Lung microvascular endothelial cell (primary cell): ENCODE measurements at places on chromosomes 13 and 19. TPM values are rescaled to one million over a fixed set of nuclear protein-coding genes. Genes with fewer than 3 reads are reported as not detected.

The ZNF729 gene
- not detected in 2 replicates for total RNA-seq

The MBD3L2 gene
- not detected in 2 replicates for total RNA-seq

The KLHL1 gene
- not detected in 2 replicates for total RNA-seq

The ZNF382 gene
- total RNA-seq = 2.2 and 4.6 TPM in 2 replicates

The FLT3 gene
- total RNA-seq = not detected in 2 replicates

The GRIN3B gene
- under 0.01 and 0.44 TPM in 2 replicates for total RNA-seq

The FFAR3 gene
- total RNA-seq = under 0.01 TPM in 1 of 2 replicates, not detected in the other

The POSTN gene
- total RNA-seq = 12.1 and 55.1 TPM in 2 replicates

The NUFIP1 gene
- total RNA-seq = 1.1 and 1.6 TPM in 2 replicates

The ZNF296 gene
- total RNA-seq = under 0.01 TPM in 2 replicates

The KLK4 gene
- not detected in 2 replicates for total RNA-seq

The ZIM2 gene
- not detected in 2 replicates for total RNA-seq

The CEACAM3 gene
- total RNA-seq = not detected in 2 replicates

The GYS1 gene
- 11.1 and 14.8 TPM in 2 replicates for total RNA-seq

The ZSCAN4 gene
- not detected in 2 replicates for total RNA-seq

The PCDH8 gene
- under 0.01 TPM in 1 of 2 replicates, not detected in the other for total RNA-seq

The SIGLEC9 gene
- 0.20 and 0.22 TPM in 2 replicates for total RNA-seq

The EXOC3L2 gene
- total RNA-seq = 0.20 and 0.44 TPM in 2 replicates

The NCAN gene
- not detected in 2 replicates for total RNA-seq

The C1QTNF9 gene
- not detected in 2 replicates for total RNA-seq

The USF2 gene
- 25.5 and 52.2 TPM in 2 replicates for total RNA-seq

The SUPT5H gene
- total RNA-seq = 26.6 and 39.3 TPM in 2 replicates

The GSX1 gene
- total RNA-seq = not detected in 2 replicates

The BST2 gene
- total RNA-seq = 3.6 and 10.5 TPM in 2 replicates

The KLK14 gene
- total RNA-seq = not detected in 2 replicates

The ZNF468 gene
- 13.3 and 17.5 TPM in 2 replicates for total RNA-seq

The RGL3 gene
- total RNA-seq = 0.22 and 1.8 TPM in 2 replicates

The GRIN2D gene
- total RNA-seq = 0.20 and 0.22 TPM in 2 replicates

The RPS15 gene
- total RNA-seq = 338 and 383 TPM in 2 replicates

The CABP5 gene
- total RNA-seq = not detected in 2 replicates

The NMRK2 gene
- not detected in 2 replicates for total RNA-seq

The PRSS57 gene
- not detected in 2 replicates for total RNA-seq

The SOX1 gene
- total RNA-seq = not detected in 2 replicates

The CCDC159 gene
- 3.9 and 6.2 TPM in 2 replicates for total RNA-seq

The THAP8 gene
- 0.87 and 1.8 TPM in 2 replicates for total RNA-seq

The PCDH9 gene
- total RNA-seq = 0.20 and 0.65 TPM in 2 replicates

The PTGER1 gene
- total RNA-seq = under 0.01 and 0.20 TPM in 2 replicates

The PPAN gene
- total RNA-seq = 12.6 and 23.0 TPM in 2 replicates

The DPRX gene
- total RNA-seq = not detected in 2 replicates

The TMEM91 gene
- 2.2 and 3.3 TPM in 2 replicates for total RNA-seq

The TTC9B gene
- total RNA-seq = under 0.01 TPM in 1 of 2 replicates, not detected in the other

The ZNF836 gene
- total RNA-seq = 6.1 and 7.7 TPM in 2 replicates

The ZNF579 gene
- total RNA-seq = 2.4 and 2.6 TPM in 2 replicates

The HSH2D gene
- total RNA-seq = not detected in 2 replicates

The CBLC gene
- not detected in 2 replicates for total RNA-seq

The KLK11 gene
- not detected in 2 replicates for total RNA-seq

The PRR12 gene
- 1.1 and 2.0 TPM in 2 replicates for total RNA-seq

The PLIN4 gene
- total RNA-seq = 0.65 and 2.0 TPM in 2 replicates

The CEACAM20 gene
- not detected in 2 replicates for total RNA-seq

The DNAAF3 gene
- total RNA-seq = 0.22 and 0.40 TPM in 2 replicates

The KIR3DL2 gene
- total RNA-seq = not detected in 2 replicates

The FGF22 gene
- not detected in 2 replicates for total RNA-seq

The ZNF792 gene
- total RNA-seq = 25.9 and 39.1 TPM in 2 replicates

The TRPC4 gene
- under 0.01 and 0.20 TPM in 2 replicates for total RNA-seq

The RXFP2 gene
- total RNA-seq = not detected in 2 replicates

The RUBCNL gene
- total RNA-seq = 0.20 TPM in 1 of 2 replicates, not detected in the other

The ERICH6B gene
- not detected in 2 replicates for total RNA-seq

The VAV1 gene
- total RNA-seq = 0.22 TPM in 1 of 2 replicates, not detected in the other
